Spleen (tissue), 13 donors: ENCODE measurements at places on chromosomes 11 and 22. TPM values are rescaled to one million over a fixed set of nuclear protein-coding genes. Genes with fewer than 3 reads are reported as not detected.

Gene ASPHD2
- 2.1 TPM for polyA plus RNA-seq

Gene SCARF2
- 1.1 TPM for polyA plus RNA-seq

Gene RASGRP2
- 216 TPM for polyA plus RNA-seq

Gene MRGPRX4
- not detected for polyA plus RNA-seq

Gene SMIM38
- polyA plus RNA-seq, result 0.05 TPM

Gene OR8H2
- polyA plus RNA-seq, result 0.10 TPM

Gene ZDHHC8
- 21.4 TPM for polyA plus RNA-seq

Gene SOX10
- polyA plus RNA-seq, result 1.8 TPM

Gene RAB39A
- polyA plus RNA-seq, result 2.0 TPM
